ENCODE measurements at places on chromosomes 6 and 20. TPM values are rescaled to one million over a fixed set of nuclear protein-coding genes. Genes with fewer than 3 reads are reported as not detected.

GRCh38 chr6:72825315-72825911 lies 203.5 kb downstream of the KCNQ5 start:
- no peak for DNase-seq

GRCh38 chr6:55985309-55985708 lies 109.9 kb upstream of the BMP5 start:
- DNase-seq, result no peak

RPS6KA2 gene
- 16.2 TPM for total RNA-seq

ZSCAN31 gene
- total RNA-seq, result 10.6 TPM

CYP21A2 gene
- total RNA-seq, result 1.6 TPM

All from cerebellum (tissue), 4 donors.